ENCODE measurements at places on chromosomes 5 and 9. TPM values are rescaled to one million over a fixed set of nuclear protein-coding genes. Genes with fewer than 3 reads are reported as not detected.
A peak's percentile ranks its signal among the peaks of the same experiment; 100 is the strongest.

DNA sequence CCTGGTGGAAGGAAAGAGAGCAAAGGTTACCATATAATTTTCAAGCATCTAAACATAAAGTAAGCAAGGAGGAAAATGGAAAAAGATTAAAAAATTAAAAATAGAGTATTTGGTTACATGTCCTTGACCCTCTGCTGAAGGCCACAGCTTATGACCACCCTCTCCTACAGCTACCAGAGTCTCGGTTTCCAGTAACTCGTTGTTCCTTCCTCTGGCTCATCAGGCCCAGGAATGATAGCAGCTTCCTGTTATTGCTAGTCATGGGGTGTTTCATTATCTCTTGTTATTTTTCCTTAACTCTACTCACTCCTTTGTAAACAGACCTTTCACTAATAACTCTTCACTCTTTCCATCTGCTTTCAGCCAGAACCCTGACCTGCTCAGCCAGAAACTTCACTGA lies 102.2 kb downstream of the YTHDC2 start:
- no peaks in the 10 kb centered on the region for H3K4me1 ChIP-seq
- no peaks in the 10 kb centered on the region for H3K36me3 ChIP-seq
- no peak for DNase-seq
- no peaks in the 10 kb centered on the region for H3K27me3 ChIP-seq
- no peak overlapping the region for H3K4me3 ChIP-seq

DNA sequence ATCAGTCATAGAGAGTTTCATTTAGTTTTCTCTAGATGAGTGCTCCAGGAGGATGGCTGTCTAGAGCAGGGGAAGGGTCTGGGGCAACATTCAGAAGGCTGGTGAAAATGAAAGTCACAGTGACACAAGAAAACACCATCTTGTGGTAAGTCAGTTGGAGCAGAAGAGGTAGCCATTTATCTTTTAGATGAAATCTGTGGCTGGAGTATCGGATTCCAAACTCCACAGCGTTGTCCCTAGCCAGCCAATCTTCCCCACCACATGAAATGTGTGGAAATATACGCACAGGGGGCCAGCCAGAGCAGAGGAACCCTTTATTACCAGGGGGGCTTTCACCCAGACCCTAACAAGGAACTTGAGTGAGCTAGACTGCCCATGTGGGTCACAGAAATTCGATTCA lies 15.9 kb upstream of the TNFAIP8 start:
- DNase-seq: no peak
- no peak overlapping the region for H3K4me3 ChIP-seq
- H3K27me3 ChIP-seq: no peaks in the 10 kb centered on the region
- no peaks in the 10 kb centered on the region for H3K36me3 ChIP-seq
- peaks cover 53% of the 10 kb centered on the region for H3K4me1 ChIP-seq

DNA sequence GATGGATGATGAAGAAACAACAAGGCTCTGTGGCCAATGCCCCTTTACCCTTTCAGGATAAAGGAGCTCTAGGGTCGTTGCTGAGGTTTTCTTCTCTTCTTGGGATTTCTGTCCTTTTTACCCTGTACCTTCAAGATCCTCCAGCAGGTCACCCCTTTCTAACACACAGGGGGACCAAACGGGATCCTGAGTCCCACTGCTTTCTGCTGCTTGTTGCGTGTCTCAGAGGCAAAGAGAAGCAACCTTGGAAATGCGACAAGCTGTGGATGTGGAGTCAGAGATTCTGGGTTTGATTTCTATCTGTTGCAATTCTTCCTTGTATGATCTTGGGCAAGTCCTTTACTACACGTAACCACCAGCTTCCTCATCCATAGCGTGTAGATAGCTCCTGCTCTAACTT lies 20.5 kb downstream of the GLRA1 start:
- no peaks in the 10 kb centered on the region for H3K4me1 ChIP-seq
- H3K27ac ChIP-seq: no peak overlapping the region
- DNase-seq: no peak
- H3K36me3 ChIP-seq: no peaks in the 10 kb centered on the region

GRCh38 chr5:172868924-172869591 lies 35.0 kb downstream of the ERGIC1 start:
- no peaks in the 10 kb centered on the region for H3K36me3 ChIP-seq
- H3K4me3 ChIP-seq: no peak overlapping the region
- peaks cover 36% of the 10 kb centered on the region for H3K4me1 ChIP-seq
- DNase-seq: peak; percentile 90
- H3K27ac ChIP-seq: no peak overlapping the region

Gene TMEM215
- total RNA-seq: not detected

DNA sequence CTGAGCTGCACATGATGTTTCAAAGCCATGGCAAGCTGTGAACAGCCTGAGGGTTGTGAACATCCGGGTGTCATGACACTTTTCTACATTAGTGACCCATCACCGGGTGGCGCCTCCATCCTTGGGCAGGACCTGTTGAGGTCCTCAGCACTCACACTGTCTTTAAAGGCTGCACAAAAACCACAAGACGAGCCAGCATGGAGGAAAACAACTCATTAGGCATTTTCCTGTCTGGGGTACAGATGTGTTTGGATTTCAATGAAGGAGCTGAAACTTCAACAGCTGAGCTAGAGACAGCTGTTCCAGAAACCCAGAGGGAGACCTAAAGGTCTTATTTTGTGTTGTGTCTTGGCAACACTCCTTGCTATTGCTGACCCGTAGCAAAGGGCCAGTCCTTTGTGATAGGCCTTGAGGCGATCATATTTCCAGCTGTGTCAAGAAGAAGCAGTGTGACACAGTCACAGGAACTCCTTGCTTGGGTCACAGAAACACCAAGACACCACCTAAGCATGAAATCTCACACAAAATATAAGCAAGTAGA lies 151.8 kb upstream of the VLDLR start:
- peaks cover 23% of the 10 kb centered on the region for H3K4me1 ChIP-seq
- H3K27ac ChIP-seq: peak overlapping the region; percentile 24
- DNase-seq: peak; percentile 44
- no peaks in the 10 kb centered on the region for H3K27me3 ChIP-seq
- no peaks in the 10 kb centered on the region for H3K36me3 ChIP-seq
- H3K4me3 ChIP-seq: no peak overlapping the region

DNA sequence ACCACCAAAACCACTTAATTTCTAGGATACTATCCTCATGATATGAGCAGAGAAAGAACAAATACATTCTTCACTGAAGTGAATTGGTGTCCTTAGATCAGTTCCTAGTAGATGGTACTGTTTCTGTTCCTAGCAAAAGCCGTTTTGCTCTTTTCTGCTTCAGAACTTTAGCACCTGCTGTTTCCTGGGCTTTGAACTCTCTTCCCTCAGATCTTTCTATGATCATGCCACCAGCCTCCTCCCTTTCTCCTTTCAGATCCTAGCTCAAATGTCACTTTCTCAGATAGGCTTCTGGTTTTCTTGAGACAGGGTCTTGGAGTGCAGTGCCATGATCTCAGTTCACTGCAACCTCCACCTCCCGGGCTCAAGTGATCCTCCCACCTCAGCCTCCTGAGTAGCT lies 118.0 kb downstream of the EGFLAM start:
- no peak overlapping the region for H3K27ac ChIP-seq
- peaks cover 10% of the 10 kb centered on the region for H3K4me1 ChIP-seq
- no peak overlapping the region for H3K4me3 ChIP-seq
- H3K27me3 ChIP-seq: no peaks in the 10 kb centered on the region
- DNase-seq: no peak
- H3K36me3 ChIP-seq: no peaks in the 10 kb centered on the region

Gene CCDC183
- total RNA-seq: 49.3 TPM

Gene SLC25A2
- total RNA-seq: not detected

Measured in cardiac muscle cell (in vitro differentiated cells and primary cell).